ENCODE measurements at places on chromosomes 4 and X.
A peak's percentile ranks its signal among the peaks of the same experiment; 100 is the strongest.

- DNase-seq = no peak
These were observed 20.5 kb downstream of the NKX3-2 start for GRCh38 chr4:13523591-13524503.

DNA sequence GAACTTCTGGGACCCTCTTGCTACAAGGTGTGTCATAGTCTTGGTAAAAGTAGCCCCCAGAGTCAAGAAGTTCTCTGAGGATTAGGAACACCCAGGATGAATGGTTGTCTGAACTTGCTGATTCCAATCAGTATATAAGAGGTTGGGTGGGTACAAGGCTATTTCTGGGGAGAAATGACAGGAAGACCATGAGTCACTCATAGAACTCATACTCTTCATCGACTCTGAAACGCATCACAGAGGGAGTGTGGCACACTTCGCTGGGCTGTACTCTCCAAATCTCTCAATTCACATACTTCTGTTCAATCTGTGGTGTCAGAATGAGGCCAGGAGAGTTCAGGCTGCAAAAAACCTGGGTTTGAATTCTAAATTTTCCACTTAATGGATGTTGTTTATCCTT is 193.2 kb upstream of the LEF1 start:
- no peak for DNase-seq

- no peak for DNase-seq
These were observed 67.2 kb upstream of the TENM3 start for GRCh38 chr4:182175788-182176519.

DNA sequence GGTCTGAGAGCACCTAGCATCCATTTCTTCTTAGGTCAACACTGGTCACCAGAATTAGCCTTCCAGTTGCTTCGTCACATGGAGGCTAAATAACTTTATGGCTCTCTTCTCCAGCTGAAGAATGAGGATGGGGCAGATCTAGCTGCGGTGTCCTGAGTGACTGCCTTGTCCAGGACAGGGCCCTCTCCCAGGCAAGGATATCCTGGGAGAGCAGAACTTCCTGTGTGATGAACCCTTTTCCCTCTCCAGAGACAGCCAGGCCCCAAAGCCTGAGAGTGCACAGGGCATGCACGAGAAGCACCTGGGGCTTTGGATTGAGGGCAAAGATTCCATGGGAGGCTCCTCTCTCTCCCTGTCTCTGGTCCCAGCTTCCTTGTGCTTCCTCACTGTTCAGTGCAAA is 108.2 kb upstream of the MAMLD1 start:
- no peak for DNase-seq

DNA sequence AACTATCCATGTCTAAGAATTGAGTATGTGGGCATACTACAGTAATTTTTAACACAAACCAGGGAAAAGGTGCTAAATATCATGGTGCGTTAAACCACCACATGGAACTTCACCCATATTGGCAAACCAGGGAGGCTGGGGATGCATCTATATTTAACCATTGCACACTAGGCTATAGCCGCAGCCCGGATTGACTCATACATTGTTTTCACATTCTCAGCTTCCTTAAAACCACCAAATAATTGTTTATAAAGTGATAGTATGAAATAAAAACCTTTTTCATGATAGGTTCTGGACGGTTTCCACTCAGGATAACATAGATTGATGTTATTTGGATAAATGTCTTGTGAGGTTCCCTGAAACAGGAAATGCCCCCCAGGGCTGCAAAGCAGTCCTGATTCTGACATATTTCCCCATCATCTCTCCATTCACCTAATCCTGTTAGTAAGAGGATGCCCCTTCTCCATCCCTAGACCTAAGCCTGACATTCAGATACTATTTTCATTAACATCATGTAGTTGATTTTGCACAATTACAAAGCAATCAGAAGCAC is 7.9 kb downstream of the COL25A1 start:
- DNase-seq = no peak

DNA sequence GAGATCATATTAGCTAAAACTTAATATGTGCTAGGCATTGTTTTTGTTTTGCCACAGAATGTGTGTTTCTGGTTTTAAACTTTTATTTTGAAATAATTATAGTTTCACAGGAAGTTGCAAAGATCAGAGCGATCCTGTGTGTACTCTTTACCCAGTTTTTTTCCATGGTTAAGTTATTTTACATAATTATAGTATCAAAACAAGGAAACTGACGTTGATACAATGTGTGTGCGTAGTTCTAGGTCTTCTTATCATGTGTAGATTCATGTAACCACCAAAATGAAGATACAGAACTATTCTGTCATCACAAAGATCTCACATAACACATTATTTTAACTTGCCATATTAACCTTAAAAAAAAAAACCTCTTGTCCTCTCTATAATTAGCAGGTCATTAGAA is 69.2 kb downstream of the BLTP1 start:
- DNase-seq = no peak

GRCh38 chr4:141220271-141220670 is 424 bp upstream of the ZNF330 start:
- DNase-seq = no peak

GRCh38 chrX:96372313-96373046 is 312.2 kb upstream of the DIAPH2 start:
- peak; percentile 24 for DNase-seq

DNA sequence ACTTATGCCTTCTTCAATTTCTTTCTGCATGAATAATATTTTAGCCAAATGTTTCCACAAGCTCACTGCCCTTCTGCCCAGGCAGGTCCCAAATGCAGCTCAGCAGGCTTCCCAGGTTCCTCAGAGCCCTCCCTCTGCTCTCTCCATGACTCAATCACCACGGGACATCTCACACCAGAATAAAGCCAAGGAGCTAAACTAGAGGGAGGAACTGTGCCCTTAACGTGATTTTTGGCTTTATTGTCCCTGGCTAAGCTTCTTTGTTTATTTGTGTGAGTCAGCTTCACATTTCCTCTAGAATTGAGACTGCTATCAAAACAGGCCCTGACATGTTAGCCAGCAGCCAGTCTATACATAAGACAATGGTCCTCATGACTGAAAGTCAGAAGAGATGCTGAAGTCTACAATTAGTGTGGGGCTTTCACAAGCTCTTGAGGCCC is 186.4 kb upstream of the GALNT7 start:
- DNase-seq = peak; percentile 58

All from AG04450 (cell line).